ENCODE measurements at places on chromosomes 3 and 15.

DNA sequence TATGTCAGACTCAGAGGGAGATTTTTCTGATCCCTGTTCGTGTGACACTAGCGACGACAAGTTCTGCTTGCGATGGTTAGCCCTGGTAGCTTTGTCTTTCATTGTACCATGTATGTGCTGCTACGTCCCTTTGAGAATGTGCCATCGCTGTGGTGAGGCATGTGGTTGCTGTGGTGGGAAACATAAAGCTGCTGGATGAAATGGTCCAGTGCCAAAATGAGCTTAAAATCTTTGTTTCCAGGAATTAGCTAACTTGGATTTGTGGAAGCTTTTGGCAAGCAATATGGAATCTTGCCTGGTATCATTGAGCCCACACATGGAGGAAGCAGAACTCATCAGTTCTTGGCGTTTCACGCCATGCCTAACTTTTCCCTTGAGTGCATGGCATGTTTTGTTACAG lies 98.8 kb downstream of the SPRED1 start:
- no peak for DNase-seq

- DNase-seq, result no peak
Observed at GRCh38 chr3:184325715-184326369, 11.4 kb downstream of the EIF4G1 start.

GRCh38 chr15:75732809-75733451 lies 20.3 kb upstream of the CSPG4 start:
- DNase-seq, result peak; percentile 67

- DNase-seq, result no peak
Observed at GRCh38 chr3:185353225-185353624, 9.7 kb upstream of the MAP3K13 start.

- no peak for DNase-seq
Observed at GRCh38 chr3:178127221-178127620, 409.0 kb upstream of the KCNMB2 start.

Measured in neuronal stem cell (in vitro differentiated cells).